Keratinocyte (primary cell): ENCODE measurements at places on chromosomes 7 and 10.

- H3K36me3 ChIP-seq: no peaks in the 10 kb centered on the region
- DNase-seq: no peak
- H3K4me1 ChIP-seq: no peaks in the 10 kb centered on the region
- H3K4me3 ChIP-seq: no peak overlapping the region
Observed at GRCh38 chr7:47170516-47170915, 411.4 kb downstream of the TNS3 start.

- no peaks in the 10 kb centered on the region for H3K36me3 ChIP-seq
- H3K4me1 ChIP-seq: no peaks in the 10 kb centered on the region
- no peak overlapping the region for H3K4me3 ChIP-seq
- H3K27ac ChIP-seq: no peak overlapping the region
- H3K27me3 ChIP-seq: no peaks in the 10 kb centered on the region
- DNase-seq: no peak
Observed at GRCh38 chr10:102876747-102877153, 7.5 kb downstream of the AS3MT start.

DNA sequence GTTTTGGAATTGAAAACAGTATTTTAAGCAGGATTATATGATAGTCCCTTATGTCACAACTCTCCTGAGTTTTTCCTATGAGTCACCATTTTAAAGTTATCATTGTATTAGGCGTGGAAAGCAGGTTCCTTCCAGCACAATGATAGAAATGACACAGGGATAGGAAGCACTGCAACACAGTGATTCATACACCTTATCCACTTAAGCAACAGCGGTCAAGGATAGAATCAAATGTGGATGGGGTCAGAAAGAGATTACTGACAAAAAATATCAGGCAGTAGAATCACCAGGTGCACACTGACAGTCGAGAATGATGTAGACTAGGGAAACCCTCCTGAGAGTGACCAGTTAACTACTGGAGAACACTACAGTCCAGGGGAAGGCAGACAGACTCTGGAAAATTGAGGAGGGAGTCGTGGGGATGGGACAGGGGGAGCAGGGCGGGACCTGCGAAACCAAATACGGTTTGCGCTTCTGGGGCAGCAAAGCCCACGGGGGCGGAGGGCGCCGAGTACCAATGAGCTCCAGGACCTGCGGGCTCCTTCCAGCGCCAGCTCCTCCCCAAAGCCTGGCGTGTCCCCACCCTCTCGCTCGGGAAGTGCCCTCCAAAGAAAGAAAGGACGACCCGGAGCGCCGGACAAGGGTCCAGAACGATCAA lies 479 bp downstream of the PNPLA8 start:
- H3K4me1 ChIP-seq: peaks cover 16% of the 10 kb centered on the region
- peak; percentile 48 for DNase-seq
- H3K27me3 ChIP-seq: no peaks in the 10 kb centered on the region
- H3K36me3 ChIP-seq: no peaks in the 10 kb centered on the region
- peak overlapping the region; percentile 97 for H3K4me3 ChIP-seq

DNA sequence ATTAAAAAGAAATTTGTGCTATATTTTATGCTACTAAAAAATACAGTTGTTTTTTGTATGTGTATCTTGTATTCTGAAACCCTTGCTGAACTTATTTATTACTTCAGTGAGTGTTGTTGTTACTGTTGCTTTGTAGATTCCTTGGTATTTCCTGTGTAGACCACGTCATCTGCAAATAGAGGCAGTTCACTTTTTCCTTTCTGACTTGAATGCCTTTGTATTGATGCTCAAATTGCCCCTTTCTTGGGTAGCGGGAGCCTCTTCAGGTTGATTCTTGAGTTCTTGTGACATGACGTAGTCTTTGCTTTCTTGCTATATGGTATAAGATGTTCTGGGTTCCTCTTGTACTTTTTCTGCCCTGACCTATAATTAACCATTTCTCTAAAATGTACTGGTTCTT lies 504.1 kb downstream of the SDK1 start:
- H3K36me3 ChIP-seq: no peaks in the 10 kb centered on the region
- no peaks in the 10 kb centered on the region for H3K27me3 ChIP-seq
- no peaks in the 10 kb centered on the region for H3K4me1 ChIP-seq
- H3K4me3 ChIP-seq: no peak overlapping the region
- no peak overlapping the region for H3K27ac ChIP-seq
- DNase-seq: no peak

DNA sequence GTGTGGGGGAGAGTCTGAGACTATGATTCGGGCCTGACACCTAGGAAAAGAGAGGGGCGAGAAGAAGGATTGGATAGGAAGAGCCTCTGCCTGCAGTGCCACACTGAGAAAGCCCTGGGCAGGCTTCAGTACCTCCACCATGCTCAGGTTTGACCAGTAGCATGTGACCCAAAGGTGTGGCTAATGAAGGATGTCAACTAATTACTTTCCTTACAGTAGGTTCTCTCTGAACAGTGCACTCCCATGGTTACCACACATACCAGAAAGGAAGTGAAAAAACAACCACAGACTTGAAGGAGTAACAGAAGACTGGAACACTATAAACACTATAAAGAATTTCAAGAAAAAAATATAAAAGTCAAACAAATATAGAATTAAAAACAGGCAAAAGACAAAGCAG lies 46.2 kb downstream of the SEM1 start:
- no peaks in the 10 kb centered on the region for H3K27me3 ChIP-seq
- peaks cover 4% of the 10 kb centered on the region for H3K36me3 ChIP-seq
- no peak for DNase-seq
- H3K4me1 ChIP-seq: no peaks in the 10 kb centered on the region

DNA sequence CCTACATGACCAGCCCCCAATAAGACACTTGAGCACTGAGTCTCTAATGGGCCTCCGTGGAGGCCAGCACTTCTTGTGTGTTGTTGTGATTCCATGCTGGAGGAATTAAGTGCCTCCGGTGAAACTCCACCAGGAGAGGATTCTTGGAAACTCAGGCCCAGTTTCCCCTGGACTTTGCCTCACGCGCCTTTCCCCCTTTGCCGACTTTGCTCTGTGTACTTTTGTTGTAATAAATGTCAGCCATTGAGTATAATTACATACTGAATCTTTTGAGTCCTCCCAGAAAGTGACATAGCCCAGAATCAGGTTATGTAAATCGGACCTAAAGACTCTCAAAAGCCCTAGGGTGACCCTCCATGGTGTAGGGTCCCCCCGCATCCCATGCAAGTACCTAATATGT lies 82.4 kb downstream of the DLG5 start:
- H3K4me1 ChIP-seq: peaks cover 27% of the 10 kb centered on the region
- H3K36me3 ChIP-seq: peaks cover 28% of the 10 kb centered on the region
- no peaks in the 10 kb centered on the region for H3K27me3 ChIP-seq
- H3K4me3 ChIP-seq: no peak overlapping the region
- no peak for DNase-seq

- no peak overlapping the region for H3K27ac ChIP-seq
- peaks cover 9% of the 10 kb centered on the region for H3K36me3 ChIP-seq
- no peak overlapping the region for H3K4me3 ChIP-seq
- no peaks in the 10 kb centered on the region for H3K4me1 ChIP-seq
- no peaks in the 10 kb centered on the region for H3K27me3 ChIP-seq
Observed at GRCh38 chr7:80876894-80877414, 41.9 kb downstream of the SEMA3C start.

DNA sequence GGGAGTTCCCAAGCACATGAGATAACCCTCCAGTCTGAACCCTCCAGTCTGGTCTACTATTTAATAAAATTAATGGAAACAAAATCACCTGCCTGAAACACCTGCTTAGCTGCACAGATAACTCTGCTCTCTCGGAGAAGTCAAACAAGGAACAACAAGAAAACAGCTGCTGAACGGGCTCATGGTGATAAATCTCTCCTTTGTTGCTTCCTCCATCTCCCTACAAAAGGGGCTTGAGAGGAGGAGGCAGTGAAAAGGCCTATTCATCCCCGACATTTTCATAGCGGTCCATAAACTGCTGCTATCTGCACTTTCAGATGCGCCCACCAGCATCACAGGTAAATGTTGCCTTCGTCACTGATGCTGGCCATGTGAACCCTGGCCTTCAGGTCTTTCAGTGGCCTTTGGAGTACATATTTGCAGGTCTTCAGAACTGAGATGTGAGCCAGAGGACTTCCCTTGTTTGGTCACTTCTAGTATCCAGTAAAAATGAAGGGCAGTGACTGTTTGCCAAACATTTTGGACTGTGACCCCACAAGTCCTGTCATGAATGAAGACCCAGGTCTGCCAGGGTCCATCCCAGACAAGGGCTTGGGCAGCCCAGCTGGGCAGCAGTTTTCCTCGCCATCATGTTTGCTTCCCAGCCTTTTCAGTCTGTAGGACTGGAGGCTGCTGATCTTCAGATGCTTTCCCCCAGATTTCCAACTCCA lies 15.9 kb downstream of the FKBP6 start:
- no peak overlapping the region for H3K27ac ChIP-seq
- H3K4me1 ChIP-seq: no peaks in the 10 kb centered on the region
- no peaks in the 10 kb centered on the region for H3K36me3 ChIP-seq
- H3K27me3 ChIP-seq: peaks cover 4% of the 10 kb centered on the region
- no peak for DNase-seq
- H3K4me3 ChIP-seq: no peak overlapping the region

DNA sequence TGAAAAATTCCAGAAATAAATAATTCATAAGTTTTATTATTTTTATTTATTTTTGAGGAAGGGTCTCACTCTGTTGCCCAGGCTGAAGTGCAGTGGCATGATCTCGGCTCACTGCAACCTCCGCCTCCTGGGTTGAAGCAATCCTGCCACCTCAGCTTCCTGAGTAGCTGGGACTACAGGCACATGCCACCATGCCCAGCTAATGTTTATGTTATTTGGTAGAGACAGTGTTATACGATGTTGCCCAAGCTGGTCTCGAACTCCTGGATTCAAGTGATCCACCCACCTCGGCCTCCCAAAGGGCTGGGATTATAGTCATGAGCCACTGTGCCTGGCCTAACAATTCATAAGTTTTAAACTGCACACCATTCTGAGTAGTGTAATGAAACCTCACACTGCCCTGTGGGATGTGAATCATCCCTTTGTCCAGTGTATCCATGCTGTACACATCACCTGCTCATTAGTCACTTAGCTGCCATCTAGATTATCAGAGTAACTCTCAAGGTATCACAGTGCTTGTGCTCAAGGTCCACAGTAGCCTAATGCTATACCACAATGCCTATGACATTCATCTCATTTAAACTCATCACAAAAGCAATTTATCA lies 17.9 kb downstream of the RTKN2 start:
- no peaks in the 10 kb centered on the region for H3K36me3 ChIP-seq
- no peak overlapping the region for H3K4me3 ChIP-seq
- H3K4me1 ChIP-seq: peaks cover 3% of the 10 kb centered on the region

DNA sequence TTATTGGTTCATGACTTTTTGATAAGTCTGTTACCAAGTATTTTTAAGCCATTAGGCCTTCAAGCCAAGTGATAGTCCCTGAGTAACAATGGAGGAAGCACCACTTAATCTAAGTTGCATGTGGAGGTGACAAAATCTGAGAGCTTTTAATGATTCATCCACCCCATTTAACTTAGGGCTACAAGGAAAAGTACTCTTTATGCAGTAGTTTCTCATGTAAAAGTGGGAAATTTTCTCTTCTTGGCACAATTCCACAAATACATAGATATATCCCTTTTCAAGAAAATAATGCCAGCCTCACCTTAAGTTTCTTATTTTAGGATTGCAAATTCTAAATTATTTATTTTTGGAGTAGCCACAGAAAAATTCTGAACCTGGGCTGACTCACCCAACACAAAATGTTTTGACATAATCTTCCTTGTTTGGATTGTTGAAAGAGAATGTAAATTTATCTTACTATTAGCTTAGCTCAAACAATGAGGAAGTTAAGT lies 85.7 kb downstream of the SUGCT start:
- H3K27ac ChIP-seq: peak overlapping the region; percentile 43
- H3K36me3 ChIP-seq: no peaks in the 10 kb centered on the region
- no peaks in the 10 kb centered on the region for H3K27me3 ChIP-seq
- peak; percentile 40 for DNase-seq
- H3K4me3 ChIP-seq: no peak overlapping the region
- peaks cover 32% of the 10 kb centered on the region for H3K4me1 ChIP-seq

- no peaks in the 10 kb centered on the region for H3K4me1 ChIP-seq
- no peak overlapping the region for H3K27ac ChIP-seq
- peaks cover 17% of the 10 kb centered on the region for H3K27me3 ChIP-seq
- no peak overlapping the region for H3K4me3 ChIP-seq
- no peak for DNase-seq
Observed at GRCh38 chr7:29163854-29164253, 17.5 kb upstream of the CPVL start.

GRCh38 chr10:115525141-115525540 lies 432.0 kb downstream of the ATRNL1 start:
- no peaks in the 10 kb centered on the region for H3K4me1 ChIP-seq
- H3K4me3 ChIP-seq: no peak overlapping the region
- DNase-seq: no peak
- no peaks in the 10 kb centered on the region for H3K36me3 ChIP-seq
- no peaks in the 10 kb centered on the region for H3K27me3 ChIP-seq

DNA sequence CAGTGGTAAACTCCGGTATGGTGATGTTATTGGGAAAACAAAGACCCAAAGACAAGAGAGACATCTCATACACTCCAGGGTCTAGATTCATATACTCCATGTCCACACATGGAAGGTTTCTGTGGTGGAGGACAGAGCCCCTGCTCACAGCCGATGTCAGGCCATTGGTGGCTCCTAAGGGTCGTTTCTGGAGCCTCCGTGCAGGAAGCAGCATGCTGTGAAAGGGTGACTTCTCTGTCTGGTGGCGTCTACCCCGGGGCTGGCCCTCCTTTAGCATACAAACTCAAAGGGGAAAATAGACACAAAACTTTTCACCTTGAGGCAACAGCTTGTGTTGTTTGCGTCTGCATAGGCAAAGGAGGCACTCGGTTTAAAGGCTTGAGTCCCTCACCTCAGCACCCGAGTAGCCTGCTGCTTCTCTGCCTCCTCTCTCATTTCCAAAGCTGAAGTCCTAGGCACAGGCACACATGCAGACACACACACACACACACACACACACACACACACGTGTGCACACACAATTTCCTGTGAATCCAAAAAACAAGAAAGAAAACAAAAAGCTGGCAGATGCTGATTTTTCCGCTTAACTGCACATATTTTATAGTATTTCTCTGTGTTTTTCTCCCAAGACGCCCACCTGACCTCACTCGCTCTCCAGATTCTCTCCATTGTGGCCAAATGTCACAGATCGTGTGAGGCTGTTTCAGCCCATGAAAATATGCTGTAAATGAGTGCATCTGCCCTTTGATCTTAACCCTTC lies 601.4 kb upstream of the MGMT start:
- H3K27ac ChIP-seq: no peak overlapping the region
- H3K27me3 ChIP-seq: no peaks in the 10 kb centered on the region
- no peaks in the 10 kb centered on the region for H3K36me3 ChIP-seq
- no peak for DNase-seq
- no peaks in the 10 kb centered on the region for H3K4me1 ChIP-seq

DNA sequence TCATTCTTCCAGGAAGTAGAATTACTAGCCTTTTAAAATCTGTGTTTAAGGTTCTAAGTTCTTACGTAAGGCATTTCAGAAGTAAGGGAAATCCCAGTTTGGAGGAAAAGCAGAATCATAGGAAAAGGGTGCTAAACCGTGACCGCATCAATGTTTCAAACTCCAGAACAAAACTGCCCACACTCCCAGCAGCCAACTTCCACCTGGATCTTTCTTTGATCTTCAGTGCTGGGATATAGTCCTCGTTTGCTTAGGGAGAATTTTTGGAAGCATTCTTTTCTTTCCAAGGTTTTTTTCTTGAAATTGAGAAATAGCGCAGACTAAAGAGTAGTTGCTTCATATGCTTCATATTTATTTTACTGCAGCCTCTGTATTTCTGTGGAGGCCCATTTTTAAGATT lies 8.9 kb downstream of the PROSER2 start:
- no peak overlapping the region for H3K27ac ChIP-seq
- no peaks in the 10 kb centered on the region for H3K36me3 ChIP-seq

- no peaks in the 10 kb centered on the region for H3K36me3 ChIP-seq
- no peak for DNase-seq
- no peak overlapping the region for H3K4me3 ChIP-seq
- H3K27me3 ChIP-seq: no peaks in the 10 kb centered on the region
- H3K4me1 ChIP-seq: no peaks in the 10 kb centered on the region
Observed at GRCh38 chr7:29315122-29315891, 120.7 kb downstream of the CHN2 start.
